Activated T-cell treated with anti-CD3 and anti-CD28 coated beads, Interleukin-2, amount 50 U/mL, for 72 hours (primary cell): ENCODE measurements at places on chromosomes 11 and 22.

GRCh38 chr22:24997023-24997422, 44.5 kb downstream of the KIAA1671 start:
- DNase-seq: no peak

- DNase-seq: no peak
These were observed 9.5 kb downstream of the VPS37C start for GRCh38 chr11:61151545-61152252.

GRCh38 chr11:1387961-1388762, 1.6 kb upstream of the BRSK2 start:
- DNase-seq: no peak

DNA sequence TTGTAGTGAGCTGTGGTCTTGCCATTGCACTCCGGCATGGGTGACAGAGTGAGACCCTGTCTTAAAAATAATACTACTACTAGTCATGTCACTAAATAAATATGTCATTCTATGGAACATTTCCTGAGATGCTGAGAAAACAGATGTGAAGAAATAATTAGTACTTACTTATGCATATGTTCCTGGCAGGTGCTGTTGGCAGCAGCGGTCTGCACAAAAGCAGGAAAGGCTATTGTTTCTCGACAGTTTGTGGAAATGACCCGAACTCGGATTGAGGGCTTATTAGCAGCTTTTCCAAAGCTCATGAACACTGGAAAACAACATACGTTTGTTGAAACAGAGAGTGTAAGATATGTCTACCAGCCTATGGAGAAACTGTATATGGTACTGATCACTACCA, 8.8 kb downstream of the ARCN1 start:
- DNase-seq: no peak

GRCh38 chr22:49790912-49791311, 36.8 kb downstream of the BRD1 start:
- DNase-seq: no peak

DNA sequence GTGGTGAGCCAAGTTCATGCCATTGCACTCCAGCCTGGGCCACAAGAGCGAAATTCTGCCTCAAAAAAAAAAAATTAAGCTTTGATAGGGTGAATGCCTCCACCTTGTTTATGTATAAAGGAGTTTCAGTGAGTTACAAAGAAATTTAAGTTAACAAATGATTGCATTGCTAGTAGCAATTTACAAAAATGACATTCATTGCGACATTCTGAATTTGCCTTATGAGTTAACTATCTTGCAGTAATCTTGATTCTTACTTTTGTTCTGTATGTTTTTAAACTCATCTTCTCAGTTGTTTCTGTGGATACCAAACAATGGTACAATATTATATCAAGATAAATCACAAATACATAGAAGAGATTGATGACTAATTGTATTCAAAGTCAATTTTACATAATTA, 207.0 kb downstream of the DDX10 start:
- no peak for DNase-seq

GRCh38 chr11:93540896-93541553, 2.2 kb downstream of the SMCO4 start:
- no peak for DNase-seq

DNA sequence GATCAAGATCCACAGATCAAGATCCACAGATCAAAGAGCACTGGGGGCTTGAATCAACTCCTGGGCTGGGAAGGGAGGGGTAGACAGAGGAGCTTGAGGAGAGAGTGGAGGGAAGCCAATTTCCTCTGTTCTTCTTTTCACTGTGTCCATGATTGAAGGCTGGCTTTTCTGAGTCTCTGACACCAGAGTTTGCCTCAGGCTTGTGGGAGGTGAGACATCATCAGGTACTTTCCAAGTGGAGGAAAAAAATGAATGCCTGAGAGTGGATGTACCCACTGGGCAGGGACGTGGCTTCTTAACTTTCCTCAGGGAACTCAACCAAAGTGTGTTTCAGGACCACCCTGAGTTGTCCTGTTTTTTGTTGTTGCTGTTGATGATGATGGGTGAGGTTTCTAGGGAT, 11.0 kb upstream of the HEPHL1 start:
- no peak for DNase-seq

DNA sequence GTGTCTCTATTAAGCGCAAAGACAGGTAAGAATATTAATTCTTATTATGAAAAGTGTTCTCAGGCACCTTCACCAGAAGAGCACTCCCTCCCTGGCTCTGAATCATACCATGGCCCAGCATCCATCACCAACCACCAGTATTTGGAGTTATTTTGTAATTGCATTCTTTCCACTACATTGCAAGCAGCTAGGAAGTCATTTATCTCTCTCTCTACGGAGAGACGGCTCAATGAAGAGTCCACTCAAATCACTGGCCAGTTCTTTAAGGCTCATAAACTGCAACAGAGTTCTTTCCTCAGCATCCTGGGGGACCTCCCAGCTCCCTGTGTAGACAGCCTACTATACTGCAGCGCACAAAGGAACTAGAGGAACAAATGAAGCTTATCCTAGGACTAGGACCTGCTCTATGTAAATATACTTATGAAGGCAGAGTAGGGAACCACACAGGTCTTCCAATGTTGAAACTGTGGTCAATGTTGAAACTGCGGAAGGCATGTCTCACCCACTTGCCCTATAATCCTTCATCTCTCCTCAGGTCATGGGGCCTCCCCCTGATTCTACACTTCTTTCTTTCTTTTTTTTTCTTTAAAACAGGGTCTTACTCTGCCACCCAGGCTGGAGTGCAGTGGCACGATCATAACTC, 63.4 kb downstream of the AAMDC start:
- DNase-seq: no peak

GRCh38 chr11:91926965-91927364, 297.7 kb upstream of the FAT3 start:
- no peak for DNase-seq

DNA sequence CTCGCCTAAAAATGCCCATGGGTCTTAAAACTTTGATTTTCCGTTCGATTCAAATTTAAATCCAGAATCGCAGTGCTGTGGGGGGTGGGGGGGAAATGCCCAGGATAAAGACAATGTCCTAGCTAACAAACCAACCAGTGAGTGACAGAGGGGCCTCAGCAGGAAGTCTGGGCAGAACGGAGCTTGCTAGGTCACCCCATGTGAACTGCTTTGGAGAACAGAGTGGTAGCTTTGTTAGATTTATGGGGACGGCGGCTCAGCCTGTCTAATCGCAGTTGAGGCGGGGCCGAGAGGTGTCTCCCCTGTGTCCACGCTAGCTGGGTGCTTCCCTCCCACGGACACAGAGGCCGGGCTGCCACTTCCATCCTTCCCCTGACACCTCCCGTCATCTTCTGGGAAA, 243.9 kb downstream of the CTTN start:
- DNase-seq: no peak

DNA sequence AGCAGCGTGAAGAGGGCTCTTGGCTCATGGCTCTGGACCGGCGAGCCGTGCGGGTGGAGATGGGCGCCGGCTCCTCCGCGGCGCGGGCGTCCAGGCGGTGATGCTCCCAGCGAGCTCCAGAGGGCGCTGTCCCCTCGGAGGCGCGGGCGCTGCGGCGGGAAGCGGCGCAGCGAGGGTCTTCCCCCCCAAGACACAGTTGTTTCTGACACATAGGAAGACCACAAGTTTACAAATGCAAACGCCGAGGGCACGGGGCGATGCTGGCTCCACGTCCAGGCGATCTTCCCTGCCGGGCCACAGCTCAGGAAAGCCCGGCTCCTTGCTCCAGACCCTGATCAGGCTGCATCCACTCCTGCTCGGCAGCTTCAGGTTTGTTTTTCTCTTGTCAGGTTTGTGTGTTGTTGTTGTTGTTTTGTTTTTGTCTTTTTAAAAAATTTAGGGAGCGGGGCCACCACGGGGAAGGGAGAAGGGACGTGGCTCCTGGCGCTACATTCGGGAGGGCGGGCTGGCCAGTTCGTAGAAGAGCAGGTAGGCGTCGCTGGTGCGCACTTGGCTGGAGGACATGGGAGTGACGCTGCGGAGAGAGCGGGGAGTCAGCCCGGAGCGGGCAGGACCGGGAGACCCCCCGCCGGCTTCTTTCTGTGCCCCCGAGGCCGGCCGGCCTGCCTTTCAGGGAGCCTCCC, 10.0 kb upstream of the MFRP start:
- peak; percentile 83 for DNase-seq

DNA sequence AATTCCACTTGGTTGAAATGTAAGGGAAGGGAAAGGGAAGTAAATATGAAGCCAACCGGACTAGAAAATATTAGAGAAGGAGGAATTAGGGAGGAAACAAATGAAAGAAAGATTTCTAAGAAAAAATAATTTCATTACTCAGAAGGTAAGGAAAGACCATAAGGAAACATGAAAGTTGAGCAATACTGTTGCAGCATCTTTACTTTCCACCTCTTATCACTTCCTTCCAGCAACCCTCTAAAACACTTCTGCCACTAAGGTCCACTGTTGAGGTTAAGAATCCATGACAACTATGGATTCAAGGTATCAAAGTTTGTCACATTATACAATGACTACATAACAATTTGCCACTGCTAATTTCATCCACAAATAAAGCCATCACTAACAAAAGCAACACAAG, 308.6 kb downstream of the DLG2 start:
- DNase-seq: no peak

GRCh38 chr11:38208951-38209350, 1610.9 kb upstream of the RAG2 start:
- no peak for DNase-seq

DNA sequence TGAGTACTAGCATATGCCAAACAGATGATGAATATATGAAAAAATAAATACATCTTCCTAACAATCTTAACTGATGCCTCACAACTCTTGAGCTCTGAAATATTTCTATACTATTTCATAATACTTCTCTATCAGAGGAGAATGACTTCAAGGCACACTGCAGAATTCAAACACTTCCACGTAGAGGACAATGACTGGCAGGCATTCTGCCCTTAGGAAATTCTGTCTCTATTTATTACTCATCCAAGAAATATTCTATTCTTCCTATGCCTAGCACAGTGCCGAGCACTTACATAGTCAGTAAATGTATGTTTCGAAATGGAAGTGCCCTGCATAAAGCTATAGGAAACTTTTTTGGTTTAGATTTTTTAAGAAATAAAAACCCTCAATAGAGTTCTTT, 809.1 kb downstream of the DLG2 start:
- no peak for DNase-seq

- DNase-seq: no peak
These were observed 10.1 kb downstream of the OVOL1 start for GRCh38 chr11:65796726-65797601.

DNA sequence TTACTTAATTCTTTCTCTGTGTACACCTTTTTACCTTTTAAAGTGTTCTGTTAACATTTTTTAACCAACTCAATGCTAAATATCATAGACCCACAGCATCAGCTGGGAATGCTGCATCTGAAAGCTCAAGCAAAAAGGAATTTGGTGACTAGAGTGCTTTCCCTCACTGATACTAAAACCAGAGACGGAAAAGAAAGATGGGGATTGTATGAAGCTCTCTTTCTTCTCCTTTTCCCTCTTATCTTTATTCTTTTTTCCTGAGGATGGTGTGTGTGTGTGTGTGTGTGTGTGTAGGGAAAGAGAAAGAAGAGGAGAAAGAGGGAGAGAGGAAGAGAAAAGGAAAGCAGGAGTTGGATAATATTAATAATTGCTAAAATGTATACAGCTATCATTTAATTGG, 4.1 kb upstream of the SIK2 start:
- DNase-seq: no peak

- no peak for DNase-seq
These were observed 14.0 kb upstream of the NRGN start for GRCh38 chr11:124725719-124726105.

DNA sequence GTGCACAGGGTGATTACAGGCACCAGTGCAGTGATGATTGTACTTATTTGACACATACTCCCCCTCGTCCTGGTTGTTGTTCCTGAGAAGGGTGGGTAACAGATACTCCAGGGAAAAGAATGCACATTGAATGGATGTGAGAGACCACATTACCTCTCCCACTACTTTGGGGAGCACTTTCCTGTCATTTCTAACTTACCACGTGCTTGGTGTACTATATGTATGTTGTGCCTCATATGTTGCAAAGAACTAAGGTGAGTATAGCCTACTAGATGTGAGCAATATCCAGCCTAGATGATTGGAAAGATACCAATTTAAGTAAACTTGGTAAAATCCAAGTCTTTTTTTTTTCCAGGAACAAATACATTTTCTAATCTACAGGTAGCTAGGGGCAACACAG, 14.3 kb upstream of the SCARF2 start:
- no peak for DNase-seq

DNA sequence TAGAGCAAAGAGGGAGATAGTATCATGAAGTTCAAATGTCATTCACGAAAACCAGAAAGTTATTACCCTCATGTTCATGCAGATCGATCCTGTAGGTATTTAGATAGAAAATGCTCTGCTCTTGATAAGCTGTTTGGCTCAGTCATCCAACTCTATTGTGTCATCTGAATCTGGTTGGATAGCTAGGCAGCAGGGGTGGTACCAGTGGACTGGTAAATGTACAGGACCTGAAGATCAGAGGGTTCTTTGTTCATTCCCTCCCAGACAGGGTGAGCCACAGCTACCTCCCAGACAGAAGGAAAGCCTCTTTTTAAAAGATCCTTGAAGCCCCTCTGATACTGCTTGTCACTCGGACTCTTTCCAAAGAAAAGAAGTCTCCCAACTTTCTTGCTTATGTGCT, 29.8 kb upstream of the DRD2 start:
- DNase-seq: no peak

DNA sequence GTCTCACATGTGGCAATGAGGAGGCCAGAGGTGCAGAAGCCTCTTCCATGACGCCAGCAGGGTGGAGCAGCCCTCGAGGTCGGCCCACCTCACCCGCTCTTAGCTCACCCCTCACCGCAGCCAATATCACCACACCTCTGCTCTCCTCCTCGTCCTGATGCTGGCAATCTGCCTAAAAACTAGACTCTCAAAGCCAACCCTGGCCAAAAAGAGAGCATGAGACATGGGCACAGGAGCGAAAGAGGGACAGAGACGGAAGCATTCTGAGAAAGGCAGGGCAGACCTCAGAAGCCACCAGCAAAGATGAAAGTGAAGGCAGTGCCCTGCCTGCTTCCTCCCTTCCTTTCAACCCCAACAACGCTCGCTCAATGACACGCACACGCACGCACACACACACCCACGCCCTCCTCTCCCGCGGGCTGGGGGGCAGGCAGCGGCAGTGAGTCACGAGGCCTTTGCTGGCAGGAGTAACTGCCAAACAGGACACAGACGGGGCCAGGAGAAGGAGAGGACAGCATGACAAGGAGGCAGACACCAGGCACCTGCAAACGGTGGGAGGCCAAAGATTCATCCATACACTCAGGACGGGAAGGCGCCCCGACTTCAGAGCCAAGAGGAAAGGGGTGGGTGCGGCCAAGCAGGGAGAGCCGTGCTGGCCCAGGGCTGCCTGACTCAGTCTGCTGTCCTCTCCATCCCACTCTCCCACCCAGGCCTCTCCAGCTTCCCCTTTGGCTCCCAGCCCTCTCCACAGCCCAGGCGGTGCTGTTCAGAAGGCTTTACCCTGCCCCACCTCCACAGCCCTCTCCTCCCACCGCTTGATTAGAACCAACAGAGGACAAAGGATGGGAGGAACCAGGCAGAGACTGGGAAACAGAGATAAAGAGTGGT, 11.4 kb downstream of the IGSF9B start:
- peak; percentile 93 for DNase-seq

- DNase-seq: no peak
These were observed 314.7 kb upstream of the SYN3 start for GRCh38 chr22:33372875-33373274.

GRCh38 chr11:120651836-120652235, 140.3 kb downstream of the GRIK4 start:
- DNase-seq: no peak

GRCh38 chr11:8228231-8228630, 35.4 kb downstream of the LMO1 start:
- DNase-seq: no peak
